ENCODE measurements at places on chromosomes 3 and 15. TPM values are rescaled to one million over a fixed set of nuclear protein-coding genes. Genes with fewer than 3 reads are reported as not detected.

The FLNB gene
- total RNA-seq = 128 TPM

The LTK gene
- total RNA-seq = not detected

The GOLGA8J gene
- 0.07 TPM for total RNA-seq

The CFAP100 gene
- total RNA-seq = not detected

The AGBL1 gene
- total RNA-seq = not detected

- DNase-seq = no peak
Observed at GRCh38 chr3:123562547-123562946, 22.3 kb downstream of the HACD2 start.

DNA sequence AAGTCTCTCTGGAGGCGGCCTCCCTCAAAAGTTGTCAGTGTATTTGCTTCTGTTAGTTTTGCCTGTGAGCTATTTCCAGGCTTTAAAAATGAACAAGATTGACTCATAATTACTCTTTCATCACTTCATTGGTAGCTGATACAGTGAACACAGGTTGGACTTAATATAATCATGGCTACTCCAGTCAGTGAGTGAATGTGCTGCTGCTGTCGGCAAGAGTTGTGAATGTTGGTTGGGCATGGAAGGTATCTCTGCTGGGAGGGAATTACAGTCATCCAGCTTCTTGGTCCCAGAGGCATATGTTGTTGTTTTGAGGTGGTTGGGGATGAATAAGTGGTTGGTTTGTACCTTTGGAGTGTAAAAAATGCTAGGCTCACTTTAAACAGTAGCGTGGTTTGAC lies 11.5 kb downstream of the TCF12 start:
- no peak for DNase-seq

- no peak for DNase-seq
Observed at GRCh38 chr15:93020976-93021772, 67.8 kb downstream of the RGMA start.

DNA sequence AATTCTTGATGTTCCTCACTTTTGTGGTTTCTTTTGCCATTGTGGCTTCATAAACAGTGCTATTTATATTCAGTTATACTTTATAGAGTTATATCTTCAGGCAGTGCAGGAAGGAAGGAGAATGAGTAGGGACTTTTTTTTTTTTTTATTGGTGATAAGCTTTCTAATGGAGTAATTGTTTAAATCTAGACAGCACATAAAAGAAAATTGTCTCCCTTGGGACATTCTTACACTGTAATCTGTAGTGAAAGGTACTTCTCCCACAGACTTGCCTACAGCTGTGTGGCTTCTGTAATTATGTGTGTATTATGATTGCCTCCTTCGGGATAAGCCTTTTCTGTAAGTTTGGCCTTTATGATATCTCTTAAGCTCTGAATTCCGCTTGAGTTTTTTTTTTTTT lies 41.6 kb downstream of the WDR76 start:
- DNase-seq = no peak

DNA sequence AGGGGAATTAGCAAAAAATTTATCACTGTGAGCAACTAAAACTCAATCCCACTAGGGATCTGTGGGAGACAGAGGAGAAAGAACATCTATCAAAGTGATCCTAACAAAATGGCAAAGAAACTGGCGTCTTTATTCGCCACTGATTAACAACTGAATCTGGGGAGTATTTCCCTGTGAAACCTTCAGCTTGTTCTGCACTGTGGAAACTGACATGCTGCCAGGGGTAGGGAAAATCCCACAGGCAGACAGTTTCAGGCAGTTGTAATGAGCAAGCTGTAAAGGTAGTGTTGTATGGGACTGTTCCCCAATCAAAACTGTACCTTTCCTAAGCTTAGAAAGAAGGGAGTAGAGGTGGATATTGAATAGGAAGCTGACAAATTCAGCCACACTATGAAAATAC lies 611.7 kb downstream of the VGLL3 start:
- DNase-seq = no peak

DNA sequence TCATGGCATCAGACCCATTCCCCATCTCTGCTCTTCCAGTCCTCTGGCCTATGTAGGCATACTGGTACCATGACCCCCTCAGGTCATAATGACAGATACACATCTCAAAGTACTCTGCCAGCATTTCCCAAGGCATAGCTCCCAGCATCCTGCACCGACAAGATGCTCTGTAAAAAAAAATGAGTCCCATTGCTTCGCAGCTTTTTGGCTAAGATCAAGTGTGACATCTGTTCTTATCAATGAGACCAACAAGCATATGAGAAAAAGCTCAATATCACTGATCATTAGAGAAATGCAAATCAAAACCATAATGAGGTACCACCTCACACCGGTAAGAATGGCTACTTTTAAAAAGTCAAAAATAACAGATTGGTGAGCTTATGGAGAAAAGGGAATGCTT lies 463.9 kb upstream of the PROK2 start:
- no peak for DNase-seq

DNA sequence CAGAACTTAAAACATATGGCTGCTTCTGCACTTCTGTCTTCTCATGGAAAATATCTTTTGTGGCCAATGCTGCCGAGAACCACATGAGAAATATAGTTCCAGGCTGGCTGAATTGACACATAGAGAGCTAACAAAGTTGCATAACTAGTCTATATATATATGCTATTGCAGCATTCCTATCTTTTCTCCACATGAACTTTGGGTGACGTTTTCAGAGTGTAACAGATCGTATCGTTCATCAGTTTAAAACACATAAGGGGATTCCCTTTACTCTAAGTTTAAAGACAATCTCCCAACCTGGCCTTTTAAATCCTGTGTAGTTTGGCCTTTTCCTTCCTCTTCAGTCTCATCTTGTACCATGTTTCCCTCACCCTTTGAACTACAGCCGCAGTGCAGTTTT lies 394.2 kb upstream of the CBLB start:
- no peak for DNase-seq

DNA sequence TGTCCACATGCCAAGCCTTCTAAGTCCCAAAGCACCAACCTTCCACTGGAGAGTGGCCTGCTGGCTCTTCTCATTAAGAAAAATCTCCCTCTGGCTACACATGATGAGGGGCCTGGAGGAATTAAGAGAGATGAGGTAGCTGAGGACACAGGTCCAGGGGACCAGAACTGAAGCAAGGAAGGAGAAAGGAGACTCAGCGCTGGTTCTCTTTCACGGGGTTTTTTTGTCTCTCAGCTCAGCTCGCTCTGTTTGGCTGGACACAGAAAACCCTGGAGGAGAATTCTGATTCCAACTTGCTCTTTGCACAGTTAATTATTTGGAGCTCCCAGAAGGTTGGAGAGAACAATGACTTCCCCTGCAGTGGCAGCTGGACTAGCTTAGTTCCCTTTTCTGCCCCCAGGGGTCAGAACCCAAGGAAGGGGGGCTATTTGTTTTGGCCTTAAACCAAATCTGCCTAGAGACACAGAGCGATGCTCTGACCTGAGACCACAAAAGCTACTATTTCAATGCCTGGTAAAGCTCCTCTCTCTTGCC lies 507.6 kb downstream of the FHIT start:
- no peak for DNase-seq

DNA sequence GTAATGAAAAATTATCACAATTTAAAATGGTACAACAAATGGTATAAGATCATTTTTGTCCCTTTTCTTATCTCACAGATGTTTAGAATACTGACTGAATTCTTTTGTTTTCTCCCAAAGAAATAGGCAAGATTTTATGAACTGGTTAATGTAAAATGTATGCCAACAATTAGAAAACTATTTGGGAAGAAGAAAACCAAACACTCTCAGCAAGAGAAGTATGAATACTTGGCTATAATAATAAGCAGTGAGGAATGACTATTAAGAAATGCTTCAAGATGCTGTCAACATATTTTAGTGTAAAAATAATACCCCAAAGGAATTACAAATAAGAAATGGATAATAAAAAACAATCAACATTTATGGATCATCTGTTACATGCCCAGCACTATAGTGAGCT lies 18.5 kb downstream of the SHQ1 start:
- no peak for DNase-seq

- no peak for DNase-seq
Observed at GRCh38 chr3:72380193-72380592, 468.1 kb downstream of the SHQ1 start.

DNA sequence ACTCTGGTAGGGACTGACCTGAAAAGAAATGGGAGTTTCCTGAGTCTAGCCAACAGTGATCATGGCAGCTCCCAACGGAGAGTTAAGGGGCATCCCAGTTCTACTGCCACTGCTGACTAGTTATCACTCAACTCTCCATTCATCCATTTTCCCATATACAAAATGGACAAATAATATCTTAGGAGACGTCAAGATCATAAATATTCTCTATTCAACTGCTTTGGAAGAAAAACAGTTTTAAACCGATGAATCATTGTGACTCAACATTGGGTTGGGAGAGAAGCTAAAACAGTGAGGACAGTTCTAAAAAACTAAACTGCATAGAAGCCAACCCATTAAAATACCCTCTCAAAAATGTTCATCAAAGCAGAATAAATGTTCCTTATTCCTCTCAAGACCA lies 57.6 kb upstream of the CHRM5 start:
- no peak for DNase-seq

DNA sequence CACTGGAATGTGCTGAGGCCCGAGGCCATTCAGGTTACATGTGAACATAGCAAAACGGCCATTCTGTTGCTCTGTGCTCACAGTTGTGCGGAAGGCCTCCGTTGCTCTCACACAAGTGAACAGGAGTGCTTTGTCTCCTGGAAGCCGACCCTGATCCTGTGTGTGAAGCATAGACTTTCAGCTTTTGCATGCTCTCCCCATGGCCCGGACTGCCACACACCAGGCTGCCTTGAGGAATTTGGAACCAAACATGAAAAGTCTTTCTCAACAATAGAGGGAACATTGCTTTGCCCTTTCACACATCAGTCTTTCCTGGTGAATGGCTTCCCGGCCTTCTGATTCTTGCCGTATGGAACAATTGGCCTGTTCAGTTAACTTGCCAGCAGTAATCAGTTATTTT lies 154.8 kb upstream of the LRIG1 start:
- no peak for DNase-seq

GRCh38 chr3:70501561-70501960 lies 189.1 kb upstream of the MDFIC2 start:
- no peak for DNase-seq

DNA sequence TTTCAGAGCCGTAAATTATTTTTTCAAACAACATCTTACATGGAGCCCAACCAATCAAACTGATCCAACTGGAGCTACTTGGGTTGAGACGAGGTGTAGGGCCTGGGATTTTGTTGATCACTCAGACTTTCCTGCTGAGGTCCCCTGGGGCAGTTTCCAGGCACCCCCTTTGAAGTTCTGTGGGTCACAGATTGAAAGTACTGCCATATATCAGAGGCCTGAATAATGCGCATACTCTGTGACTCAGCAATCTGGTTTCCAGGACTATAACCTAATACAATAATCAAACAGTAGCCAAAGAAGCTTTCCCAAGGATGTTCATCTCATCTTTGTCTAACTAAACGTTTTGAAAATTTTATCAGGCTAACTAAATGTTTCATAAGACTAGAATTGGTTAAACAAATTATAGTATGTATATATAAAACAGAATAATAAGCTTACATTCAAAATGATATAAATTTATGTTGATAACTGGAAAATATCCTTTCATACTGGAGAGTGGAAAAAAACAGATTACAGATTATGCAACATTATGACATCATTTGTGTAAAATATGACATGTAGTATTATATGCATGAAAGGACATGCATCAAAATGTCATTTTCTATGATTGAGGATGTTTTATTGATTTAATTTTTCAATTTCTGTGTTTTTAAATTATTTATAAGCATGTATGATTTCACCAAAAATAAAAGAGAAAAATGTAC lies 617.1 kb downstream of the NTRK3 start:
- no peak for DNase-seq

- no peak for DNase-seq
Observed at GRCh38 chr15:75952525-75952924, 48.8 kb downstream of the FBXO22 start.

DNA sequence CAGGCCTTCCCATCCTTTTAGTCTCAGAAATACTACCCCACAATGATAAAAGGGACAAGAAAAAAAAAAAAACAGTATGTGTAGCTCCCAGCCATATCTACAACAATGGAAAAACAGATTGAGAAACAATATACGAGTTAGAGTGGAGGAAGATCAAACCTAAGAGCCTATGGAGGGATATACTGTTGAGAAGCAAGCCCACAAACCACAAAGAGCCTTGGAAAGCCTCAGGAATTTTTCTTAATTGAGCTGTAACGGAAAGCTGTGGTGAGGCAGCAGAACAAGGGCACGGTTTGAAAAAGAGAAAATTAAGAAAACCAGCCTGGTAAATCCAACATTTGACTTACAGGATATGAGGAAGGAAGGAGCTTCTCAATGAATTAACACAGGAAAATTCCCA lies 21.4 kb downstream of the KPNA1 start:
- no peak for DNase-seq

GRCh38 chr3:129040039-129040336 lies 20.6 kb upstream of the GP9 start:
- no peak for DNase-seq

DNA sequence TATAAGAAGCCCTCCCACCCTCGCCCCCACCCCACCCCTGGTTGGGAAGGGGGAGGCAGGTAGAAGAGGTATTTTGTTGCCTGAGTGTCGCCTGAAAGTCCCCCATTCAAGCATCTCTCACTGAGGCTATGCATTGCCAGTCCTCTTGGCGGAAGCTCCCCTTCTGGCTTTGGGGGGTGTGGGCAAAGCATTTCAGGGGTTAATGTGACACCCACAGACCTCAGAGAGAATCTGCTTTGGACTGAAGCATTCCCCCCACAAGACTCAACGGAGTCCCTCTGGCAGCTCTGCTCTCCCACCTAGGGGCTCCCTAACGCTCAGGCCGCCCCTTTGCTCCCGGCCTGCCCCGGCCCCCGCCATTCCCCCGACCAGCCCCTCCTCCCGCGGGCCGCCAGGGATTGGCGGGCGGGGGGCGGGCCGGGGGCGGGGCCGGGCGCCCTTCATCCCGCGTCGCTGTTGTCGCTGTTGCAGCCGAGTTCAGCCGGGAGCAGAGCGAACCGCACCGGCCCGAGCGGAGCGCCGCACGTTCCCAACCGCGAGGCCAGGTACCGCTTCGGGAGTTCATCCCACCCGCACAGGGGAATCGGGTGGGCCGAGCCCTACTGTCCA lies at the start of gene SLC38A3:
SLC38A3 (plus strand) TSS at position 468 of the 609 bp plus-strand sequence. CDS start 8,929 bp downstream, outside the sequence.
- no peak for DNase-seq

DNA sequence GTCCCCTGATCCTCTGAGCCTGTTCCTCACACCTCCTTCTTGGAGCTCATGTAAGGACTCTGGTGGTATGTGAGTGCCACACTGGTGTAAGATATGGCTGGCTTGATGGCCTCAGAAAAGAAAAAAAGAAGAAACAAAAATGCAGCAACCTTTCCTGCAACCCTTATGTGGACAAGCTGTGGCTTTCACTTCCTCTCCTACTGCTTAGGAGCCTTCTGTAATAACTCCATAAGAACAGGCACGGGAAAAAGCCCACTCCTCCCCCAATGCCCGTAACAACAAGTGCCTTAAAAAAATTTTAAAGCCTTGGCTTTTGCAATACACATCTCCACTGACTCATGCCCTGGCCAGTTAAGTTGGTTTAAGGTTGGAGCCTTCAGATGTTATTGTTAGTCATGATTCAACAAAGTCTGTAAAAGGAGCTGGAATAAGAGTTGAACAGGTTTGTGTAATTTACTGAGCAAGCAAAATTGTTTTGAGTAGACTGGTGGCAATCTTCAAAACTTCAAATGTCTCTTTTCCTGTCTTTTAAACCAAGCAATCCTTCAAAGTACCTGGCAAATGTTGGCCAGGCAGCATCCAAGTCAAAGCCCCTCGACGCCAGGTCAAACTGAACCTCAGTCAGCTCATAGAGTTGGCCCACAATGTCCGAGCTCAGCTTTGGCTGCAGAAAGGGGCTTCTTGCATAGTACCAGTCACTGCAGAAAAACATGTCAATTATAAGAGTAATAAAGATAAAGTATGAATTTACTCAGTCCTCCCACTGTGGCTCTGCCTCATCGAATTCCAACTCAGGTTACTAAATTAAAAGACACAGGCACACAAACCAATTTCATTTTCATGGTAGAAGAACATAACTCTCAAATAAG lies 22.9 kb downstream of the FYCO1 start:
- DNase-seq = peak; percentile 69
